Glutamatergic neuron (in vitro differentiated cells): ENCODE measurements at places on chromosomes 5 and 9.

DNA sequence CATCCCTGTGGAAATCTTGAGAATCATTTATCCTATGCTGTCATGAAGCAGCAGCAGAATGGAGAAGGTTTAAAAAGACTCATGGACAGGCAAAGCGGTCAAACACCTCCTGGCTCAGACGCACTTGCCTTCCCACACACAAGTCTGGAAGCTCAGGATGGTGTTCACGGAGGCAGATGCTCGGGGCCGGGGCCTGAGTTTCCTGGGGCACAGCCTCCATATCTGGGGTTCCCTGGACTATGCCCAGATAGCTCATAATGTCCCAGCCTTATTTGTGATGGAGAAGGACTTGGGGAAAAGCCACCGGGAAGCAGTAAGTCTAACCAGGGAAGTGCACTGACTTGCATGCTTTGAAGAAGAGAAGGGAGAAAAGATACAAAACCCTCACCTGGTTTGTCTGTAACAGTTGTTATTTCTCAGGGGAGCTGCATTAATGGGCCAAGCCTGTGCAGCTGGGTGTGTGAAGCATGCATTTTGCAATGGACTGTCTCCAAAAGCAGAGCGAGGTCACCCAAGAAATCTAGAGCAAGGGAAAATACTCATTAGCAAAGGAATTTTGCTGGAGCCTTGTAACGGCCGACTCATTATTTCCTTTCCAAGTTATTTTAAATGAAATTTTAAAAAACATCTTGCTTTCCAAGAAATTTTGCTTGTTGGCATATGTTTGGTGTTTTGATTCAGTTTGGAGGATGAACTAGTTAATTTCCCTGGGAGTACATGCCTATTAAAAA is 3.4 kb downstream of the S1PR3 start:
- DNase-seq: no peak

DNA sequence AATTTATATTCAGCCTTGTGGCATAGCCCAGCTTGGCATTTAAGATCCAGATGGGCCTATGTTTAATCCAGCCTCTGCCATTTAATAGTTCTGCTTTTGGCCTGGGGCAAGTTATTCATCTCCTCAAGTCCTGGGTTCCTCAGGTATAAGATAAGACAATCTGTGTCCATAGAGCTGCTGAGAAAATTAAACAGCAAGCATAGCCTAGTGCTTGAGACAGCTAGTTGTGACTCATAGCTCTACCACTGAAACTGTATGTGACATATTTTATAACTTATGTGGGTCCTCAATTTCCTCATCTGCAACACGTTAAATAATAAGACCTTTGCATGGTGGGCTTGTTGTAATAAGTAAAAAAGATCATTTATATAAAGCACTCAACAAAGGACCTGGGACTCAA is 53.3 kb upstream of the ATP10B start:
- DNase-seq: no peak

GRCh38 chr5:43193181-43193893 is 1.3 kb downstream of the NIM1K start:
- DNase-seq: no peak

- DNase-seq: no peak
Measured at GRCh38 chr9:81772144-81772543, 82.8 kb upstream of the TLE1 start.

DNA sequence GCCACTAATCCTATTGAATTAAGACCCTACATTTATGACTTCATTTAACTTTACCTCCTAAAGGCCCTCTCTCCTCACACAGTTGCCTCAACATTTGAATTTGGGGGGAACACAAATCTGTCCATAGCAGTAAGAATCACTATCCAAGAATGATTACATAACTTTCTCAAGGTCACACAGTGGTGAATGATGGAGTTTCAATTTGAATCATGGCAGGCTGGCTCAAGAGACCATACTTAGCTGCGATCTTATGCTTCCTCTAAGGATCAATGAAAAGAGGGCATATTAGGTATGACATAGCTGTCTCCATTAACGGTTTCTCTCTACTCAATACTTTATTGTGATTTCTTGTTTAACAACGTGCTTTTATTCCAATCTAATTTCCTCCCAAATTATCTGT is 44.1 kb upstream of the PDE4D start:
- DNase-seq: no peak

- no peak for DNase-seq
Measured at GRCh38 chr5:20528471-20528870, 540.5 kb upstream of the CDH18 start.

- DNase-seq: no peak
Measured at GRCh38 chr9:125276771-125277170, 15.1 kb downstream of the GAPVD1 start.

DNA sequence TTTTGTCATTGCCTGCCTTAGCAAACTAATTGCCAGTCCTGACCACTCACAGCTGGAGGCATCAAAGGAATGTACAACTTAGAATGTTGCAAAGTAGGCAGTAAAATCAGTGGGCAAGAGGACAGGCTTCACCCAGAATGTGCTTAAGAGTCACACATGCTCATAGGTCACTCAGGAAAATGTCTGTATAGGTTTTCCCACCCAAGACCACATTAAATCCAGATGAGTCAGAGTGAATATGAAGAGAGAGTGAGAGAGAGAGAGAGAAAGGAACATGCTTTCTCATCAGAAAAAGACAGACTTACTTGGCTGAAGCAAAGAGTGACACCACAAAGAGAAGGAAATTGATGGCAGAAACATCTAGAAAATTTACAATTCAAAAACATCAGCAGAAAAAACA is 37.9 kb downstream of the PLEKHG4B start:
- no peak for DNase-seq

GRCh38 chr9:84463272-84463671 is 122.7 kb upstream of the SLC28A3 start:
- DNase-seq: no peak

GRCh38 chr5:157486861-157487260 is 26.8 kb downstream of the NIPAL4 start:
- no peak for DNase-seq

- DNase-seq: no peak
Measured at GRCh38 chr5:121981254-121981653, 19.5 kb downstream of the SRFBP1 start.
